ENCODE measurements at places on chromosomes 3 and 15.

DNA sequence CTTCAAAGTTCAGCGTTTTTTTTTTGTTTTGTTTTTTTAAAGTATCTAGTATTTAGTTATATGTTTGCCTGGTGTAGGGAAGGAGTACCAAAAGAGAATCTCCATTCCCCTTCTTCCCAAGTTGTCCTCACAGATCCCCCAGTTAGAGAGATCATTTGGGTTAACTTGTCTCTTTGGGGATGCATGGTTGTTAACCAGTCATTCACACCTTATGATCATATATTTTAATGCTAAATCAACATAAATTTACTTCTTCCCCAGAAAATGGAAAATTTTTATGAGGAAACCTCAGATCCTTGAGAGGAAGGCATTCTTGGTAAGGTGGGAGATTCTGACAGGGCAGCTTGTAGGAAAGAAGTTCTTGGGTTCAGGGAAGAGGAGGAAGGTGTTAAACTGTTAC, 1.5 kb upstream of the MGA start:
- DNase-seq = no peak

GRCh38 chr3:17260257-17260656, 375.5 kb downstream of the PLCL2 start:
- no peak for DNase-seq

GRCh38 chr3:157444797-157445184, 8.1 kb downstream of the PTX3 start:
- DNase-seq = no peak

- DNase-seq = no peak
These were observed 50.1 kb downstream of the HCN4 start for GRCh38 chr15:73318463-73319351.

DNA sequence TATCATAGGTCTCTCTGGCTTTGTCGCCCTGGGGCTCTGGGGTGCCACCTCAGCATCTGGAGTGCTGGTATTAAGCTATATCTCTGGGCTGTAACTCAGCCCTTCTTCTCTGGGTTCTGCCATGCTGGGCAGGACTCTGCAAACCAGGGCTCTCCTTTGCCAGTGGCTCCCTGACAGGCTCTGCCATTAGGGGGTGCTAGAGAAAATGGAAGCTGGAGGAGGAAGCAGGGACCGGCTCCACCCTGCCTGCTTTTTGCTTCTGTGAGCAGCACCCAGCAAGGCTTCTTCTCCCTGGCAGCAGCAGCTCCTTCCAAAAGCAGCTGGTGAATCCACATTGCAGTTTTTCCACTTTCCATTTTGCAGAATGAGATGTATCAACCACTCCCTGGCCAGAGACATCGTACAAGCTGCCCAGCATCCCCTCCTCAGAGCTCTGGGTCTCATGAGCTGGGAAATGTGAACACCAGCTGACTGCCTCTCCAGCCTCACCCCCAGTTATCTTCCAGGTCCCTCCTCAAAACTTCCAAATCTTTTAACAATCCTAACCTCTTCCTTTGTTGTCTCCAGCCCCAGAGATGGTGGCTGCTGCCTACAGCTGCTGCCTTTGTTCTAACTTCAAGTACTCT, 165.0 kb downstream of the ABHD5 start:
- DNase-seq = peak; percentile 32

GRCh38 chr3:25604107-25604805, 60.5 kb downstream of the TOP2B start:
- no peak for DNase-seq

DNA sequence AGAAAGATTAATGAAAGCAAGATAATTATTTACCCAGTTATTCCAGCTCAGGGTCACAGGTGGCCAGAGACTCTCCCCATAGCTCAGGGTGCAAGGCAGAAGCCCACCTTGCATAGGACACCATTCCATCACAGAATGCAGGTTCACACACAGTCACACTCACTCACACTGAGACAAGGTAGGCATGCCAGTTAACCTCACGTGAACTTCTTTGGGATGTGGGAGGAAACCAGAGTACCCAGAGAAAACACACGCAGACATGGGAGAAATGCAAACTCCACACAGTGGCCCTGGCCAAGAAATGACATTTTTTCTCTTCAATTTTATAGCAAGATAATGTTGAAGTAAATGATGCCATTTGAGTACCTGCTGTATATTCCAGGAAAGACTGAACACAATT, 106.7 kb downstream of the ZNF385D start:
- DNase-seq = no peak

- no peak for DNase-seq
These were observed 38.9 kb upstream of the RNU6-1 start for GRCh38 chr15:67878712-67879206.

DNA sequence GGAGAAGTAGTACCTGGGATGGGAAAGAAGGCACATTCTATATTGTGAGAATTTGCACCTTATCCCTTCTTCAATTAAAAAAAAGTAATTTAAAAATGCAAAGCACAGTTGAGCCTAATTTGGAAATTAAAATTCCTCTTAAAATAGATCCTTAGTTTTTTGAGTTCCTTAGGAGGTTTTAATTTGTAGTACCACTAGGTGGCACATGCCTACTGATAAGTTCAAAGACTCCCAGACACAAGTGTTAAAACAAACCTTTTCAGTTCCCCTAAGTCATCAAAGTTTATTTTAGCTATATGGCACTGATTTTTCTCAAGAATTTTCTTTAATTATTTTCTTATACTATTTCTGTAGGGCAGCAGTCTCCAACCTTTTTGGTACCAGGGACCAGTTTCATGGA, 127.6 kb upstream of the AZI2 start:
- DNase-seq = no peak

DNA sequence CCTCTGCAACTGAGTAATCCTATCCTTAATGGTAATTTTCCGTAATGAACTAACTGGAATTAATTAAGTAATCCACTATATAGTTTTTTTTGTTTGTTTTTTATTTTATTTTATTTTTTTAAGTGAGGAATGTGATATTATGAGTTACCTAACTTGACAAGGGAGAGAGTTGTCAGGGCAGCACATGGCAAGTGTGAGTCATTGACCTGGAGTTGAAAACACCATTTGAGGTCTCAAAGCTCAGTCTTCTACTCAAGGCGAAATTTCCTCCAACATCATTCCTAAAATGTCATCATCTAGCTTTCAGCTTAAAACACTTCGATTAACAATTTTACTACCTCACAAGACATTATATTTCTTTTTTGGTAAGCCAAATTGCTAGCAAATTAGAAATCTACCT, 87.8 kb downstream of the NECTIN3 start:
- DNase-seq = no peak

- peak; percentile 35 for DNase-seq
These were observed 451.0 kb downstream of the MFSD1 start for GRCh38 chr3:159252772-159253384.

GRCh38 chr3:126987596-126987995, 4.7 kb downstream of the PLXNA1 start:
- no peak for DNase-seq

- peak; percentile 96 for DNase-seq
These were observed at the start of gene INTS14 for GRCh38 chr15:65610871-65611718. TSS of gene INTS14 (minus strand) at chr15:65611131. CDS start at chr15:65607380, 3,751 bp downstream.

DNA sequence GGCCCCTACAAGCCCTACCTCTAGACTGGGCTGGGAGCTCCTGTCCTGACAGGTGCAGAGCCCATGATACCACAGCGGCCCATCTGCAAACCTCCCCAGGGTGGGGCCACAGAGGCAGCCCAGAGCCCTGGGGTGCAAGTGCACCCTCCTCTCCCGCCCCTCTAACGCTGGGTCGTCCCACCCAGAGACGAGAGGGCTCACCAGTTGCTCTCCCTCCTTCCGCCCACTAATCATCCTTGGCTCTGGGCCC, 742 bp downstream of the TNK2 start:
- peak; percentile 35 for DNase-seq

GRCh38 chr3:143619231-143619630, 229.0 kb downstream of the SLC9A9 start:
- no peak for DNase-seq

GRCh38 chr3:71728632-71729342, 3.6 kb upstream of the EIF4E3 start:
- peak; percentile 18 for DNase-seq

DNA sequence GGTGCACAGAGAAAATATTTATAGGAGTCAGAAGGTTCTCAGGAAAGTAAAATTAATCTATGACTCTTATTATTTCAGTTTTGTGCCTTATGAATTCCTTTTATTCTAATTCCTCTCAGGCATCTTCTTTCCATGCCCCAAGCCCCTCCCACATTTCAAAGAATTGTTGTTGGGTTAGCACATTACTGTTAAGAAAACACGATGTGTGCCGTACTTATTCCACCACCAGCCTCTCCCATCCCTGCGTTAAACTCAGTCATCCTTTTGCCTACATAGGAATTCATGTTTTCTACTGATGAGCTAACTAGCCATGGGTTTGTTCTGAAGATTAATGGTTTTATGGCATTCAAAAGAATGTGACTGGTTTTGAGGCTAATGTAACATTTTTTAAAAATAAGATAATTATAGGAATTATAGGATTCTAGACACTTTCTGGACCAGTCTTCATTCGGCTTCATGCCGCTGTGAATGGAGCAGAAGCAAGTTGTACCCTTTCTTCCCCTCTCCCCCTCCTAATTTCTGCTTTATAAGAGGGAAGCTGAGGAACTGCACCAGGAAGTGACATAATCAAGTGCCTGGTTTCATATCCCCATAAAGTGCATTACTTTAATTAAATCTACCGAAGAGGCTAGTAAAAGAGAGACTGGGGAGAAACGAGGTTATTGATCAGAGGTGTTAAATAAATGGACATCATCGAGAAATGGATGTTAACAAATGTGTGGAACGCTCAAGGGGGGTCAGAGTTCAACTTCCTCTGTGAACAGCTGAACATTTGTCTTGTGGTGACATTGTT, 12.3 kb upstream of the MB21D2 start:
- DNase-seq = no peak

GRCh38 chr15:60496853-60497252, 17.9 kb upstream of the ICE2 start:
- no peak for DNase-seq

- no peak for DNase-seq
These were observed at the start of gene C2CD4A for GRCh38 chr15:62066663-62067447. TSS of gene C2CD4A (plus strand) at chr15:62066977. CDS start at chr15:62067614, 637 bp downstream.
